NCI-H2081 treated with DMSO at 0.1 percent for 48 hours (cell line): ENCODE measurements at places on chromosomes 16 and 17.

- DNase-seq: no peak
These were observed 169.7 kb downstream of the CDH11 start for GRCh38 chr16:64952177-64952576.

DNA sequence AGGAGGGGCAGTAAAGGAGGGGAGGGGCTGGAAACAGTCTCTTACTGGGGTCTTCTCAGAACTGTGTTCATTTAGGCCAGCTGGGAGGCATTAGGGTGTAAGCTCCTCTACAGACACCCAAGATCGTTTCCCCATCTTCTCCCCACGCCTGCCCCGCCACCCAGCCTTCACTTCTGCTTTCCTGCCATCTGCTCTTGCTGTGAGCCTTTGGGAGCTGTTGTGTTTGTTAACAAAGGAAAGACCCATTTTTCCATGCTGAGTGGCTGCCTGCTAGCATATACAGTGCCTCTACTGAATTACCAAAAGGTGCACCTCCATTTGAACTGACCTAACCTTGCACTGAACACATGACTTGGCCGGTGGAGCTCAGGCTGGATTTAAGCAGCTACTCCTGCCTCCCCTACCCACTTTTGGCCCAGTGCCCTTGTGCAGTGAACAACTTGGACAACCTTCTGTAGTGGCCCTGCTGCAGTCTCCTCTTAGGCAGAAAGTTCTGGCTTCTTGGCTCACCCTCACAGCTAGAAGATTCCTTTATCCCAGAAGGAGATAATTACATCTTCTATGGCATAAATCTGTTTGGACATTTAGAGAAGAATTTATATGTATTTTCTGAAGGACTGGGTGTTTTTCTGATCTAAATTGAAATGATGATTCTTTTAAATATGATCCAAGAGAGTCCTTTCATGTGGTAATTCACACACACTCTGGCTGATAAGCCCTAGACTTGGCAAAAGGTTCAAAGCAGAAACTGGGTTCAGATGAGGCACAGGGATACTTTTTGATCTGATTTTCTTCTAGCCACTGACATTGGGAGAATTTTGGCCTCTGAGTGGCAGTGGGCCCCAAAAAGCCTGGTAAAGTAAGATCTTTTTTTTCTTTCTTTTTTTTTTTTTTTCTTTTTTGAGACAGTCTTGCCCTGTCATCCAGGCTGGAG, 81.9 kb upstream of the HNF1B start:
- no peak for DNase-seq

GRCh38 chr17:28579526-28579925, 2.8 kb upstream of the ALDOC start:
- no peak for DNase-seq

DNA sequence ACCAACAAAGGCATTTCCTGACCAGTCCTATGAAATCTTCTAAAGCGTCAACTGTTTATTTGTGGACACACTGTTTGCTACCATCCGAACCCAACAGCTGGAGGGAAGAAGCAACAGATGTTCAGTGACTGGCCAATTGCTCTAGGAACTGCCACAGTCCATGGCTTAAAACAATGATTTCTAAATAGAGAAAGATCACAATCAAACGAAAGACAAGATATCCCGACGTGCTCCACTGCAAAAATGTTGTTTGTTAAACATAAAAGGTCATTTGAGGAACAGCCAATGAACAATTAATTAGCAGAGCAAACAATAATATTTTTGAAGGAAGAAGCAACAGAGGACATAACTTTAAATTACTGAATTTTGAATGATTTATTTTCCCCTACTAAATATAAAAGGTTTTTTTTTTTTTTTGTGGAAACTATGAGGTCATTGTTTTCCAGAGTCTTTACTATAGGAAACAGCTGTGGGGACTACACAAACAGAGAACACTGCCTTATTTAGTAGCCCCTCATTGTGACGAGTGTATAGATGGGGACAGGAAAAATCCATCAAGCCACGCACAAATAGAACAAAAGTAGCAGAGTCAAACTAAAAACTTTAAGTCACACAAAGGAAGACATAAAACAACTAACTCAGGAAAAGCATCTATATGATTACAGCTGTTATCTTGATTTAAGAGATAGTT, 17.2 kb downstream of the USP31 start:
- DNase-seq: no peak

GRCh38 chr16:81526935-81527334, 82.3 kb downstream of the CMIP start:
- no peak for DNase-seq

- no peak for DNase-seq
These were observed 2.6 kb downstream of the RIPOR1 start for GRCh38 chr16:67531247-67531646.

DNA sequence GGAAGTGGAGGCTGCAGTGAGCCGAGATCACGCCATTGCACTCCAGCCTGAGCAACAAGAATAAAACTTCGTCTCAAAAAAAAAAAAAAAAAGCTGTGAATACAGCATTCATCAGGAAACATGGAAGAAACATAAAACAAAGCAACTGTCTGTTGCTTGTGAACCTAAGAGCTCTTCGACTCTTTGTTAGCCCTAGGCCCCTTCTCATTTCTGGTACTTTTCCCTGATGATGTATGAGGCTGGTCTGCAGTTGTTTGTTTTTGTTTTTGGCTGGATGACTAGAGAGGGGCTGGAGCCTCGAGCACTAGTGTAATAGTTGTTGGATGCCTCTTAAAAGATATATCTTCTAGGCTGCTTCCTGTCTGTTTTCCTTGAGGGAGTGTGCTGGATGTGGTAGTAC, 113.5 kb downstream of the MAP2K6 start:
- DNase-seq: no peak

- DNase-seq: no peak
These were observed 20.7 kb downstream of the CNTNAP4 start for GRCh38 chr16:76297941-76298340.

- DNase-seq: no peak
These were observed at the start of gene MAP3K14 for GRCh38 chr17:45316434-45317110. TSS of gene MAP3K14 (minus strand) at chr17:45317020. CDS start at chr17:45290745, 26,275 bp downstream.

DNA sequence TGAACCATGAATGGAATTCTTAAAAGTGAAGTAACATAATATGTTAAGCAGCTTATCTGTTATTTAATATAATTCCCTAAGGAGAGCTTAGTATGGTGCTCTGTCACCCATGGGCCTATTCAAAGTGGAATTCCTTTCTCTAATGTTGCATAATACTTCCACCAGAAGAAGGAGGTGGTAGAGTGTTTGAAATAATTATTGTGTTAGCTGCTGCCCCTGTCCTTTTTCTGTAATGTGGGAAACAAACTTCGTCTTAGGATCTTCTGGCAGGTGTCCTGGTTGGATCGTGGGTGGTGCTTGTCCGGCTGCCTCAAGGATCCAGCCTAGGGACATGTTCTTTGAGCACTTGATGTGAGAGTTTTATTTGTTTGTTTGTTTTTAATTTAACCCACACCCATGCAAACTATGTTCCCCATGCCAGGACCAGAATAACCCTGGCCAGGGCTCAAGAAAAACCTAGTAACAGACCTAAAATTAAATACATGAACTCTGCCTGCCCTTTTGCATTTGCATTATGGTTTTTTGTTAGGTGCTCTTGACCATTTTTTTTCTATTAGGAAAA, 46.1 kb downstream of the ZNRF1 start:
- DNase-seq: no peak

DNA sequence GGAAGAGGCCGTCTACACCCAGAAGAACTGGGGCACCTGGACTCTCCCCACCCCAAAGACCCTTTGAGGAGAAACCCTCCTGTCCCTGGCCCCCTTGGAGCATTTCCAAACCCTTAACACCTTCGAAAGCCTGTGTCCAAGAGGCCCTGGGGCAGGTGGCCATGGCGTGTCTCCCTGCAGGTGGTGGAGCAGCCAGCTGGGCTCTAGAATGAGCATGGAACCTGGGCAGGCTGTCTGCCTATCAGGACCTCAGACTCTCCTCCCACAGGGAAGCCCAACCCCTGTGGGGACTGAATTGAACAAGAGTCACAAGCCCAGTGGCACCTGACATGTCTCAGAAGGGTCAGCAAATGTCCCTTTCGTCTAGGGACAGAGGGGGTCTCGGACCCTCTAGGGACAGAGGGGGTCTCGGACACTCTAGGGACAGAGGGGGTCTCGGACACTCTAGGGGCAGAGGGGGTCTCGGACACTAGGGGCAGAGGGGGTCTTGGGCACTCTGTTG, 8.4 kb downstream of the CBX4 start:
- no peak for DNase-seq

DNA sequence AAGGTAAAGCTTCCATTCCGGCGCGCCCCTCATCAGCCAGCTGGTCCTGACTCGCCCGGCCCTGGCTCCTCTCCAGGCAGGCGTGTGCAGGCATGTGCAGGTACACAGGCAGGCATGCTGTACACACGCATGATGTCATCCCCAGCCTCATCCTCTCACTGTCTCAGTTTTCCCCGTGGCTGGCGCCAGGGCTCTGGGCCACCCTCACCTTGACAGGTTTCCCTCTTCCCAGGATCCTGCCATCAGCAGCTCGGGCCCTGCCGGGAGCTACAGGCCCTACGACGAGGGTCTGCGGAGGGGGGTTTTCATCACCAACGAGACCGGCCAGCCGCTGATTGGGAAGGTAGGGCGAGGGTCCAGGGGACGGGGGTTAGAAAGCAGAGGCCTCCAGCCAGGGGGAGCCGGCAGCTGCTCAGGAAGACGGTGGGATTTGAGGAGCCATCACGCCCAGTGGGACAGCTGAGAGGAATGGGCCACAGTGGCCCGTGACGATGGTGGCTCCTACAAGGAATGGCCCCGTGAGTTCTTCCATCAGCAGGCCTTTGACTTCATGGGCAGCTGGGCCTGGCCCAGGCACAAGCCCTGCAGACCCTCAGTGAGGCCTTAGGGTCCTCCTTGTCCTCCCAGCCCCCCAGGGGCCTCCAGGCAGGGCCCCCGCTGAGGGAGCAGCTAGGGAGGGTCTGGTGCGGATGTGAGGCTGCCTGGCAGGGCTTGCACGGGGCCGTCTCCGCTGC, 8.5 kb downstream of the GAA start:
- DNase-seq: no peak

GRCh38 chr17:78364436-78365281, 4.8 kb upstream of the SOCS3 start:
- no peak for DNase-seq

- no peak for DNase-seq
These were observed 99.5 kb upstream of the KCNJ18 start for GRCh38 chr17:21592774-21593173.

- DNase-seq: no peak
These were observed 2.1 kb upstream of the HEXIM1 start for GRCh38 chr17:45146166-45146565.

DNA sequence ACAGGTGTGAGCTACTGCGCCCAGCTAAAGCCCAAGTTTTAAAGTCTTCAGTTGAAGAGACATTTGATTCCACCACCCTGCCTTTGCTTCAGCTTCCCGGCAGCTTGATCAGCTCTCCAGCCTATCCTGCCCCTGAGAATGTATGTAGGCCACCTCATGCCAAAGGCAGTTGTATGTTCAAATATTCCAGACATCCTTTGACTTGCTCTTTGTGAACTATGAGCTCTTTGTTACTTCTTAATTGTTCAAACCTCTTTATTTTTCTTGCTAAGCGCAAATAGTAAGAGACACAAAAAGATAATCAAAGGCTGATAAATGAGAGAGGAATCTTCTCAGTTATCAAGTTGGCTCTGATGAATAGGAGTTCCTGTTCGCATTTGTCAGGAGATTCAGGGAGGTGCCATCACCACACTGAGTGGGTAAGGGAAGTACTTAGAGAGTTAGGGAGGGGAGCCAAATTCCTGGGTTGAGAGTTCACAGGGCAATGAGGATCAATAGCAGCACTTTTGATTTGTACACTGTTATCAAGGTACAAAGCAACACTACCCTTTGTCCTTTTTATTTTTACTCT, 32.0 kb upstream of the SUPT4H1 start:
- DNase-seq: no peak

DNA sequence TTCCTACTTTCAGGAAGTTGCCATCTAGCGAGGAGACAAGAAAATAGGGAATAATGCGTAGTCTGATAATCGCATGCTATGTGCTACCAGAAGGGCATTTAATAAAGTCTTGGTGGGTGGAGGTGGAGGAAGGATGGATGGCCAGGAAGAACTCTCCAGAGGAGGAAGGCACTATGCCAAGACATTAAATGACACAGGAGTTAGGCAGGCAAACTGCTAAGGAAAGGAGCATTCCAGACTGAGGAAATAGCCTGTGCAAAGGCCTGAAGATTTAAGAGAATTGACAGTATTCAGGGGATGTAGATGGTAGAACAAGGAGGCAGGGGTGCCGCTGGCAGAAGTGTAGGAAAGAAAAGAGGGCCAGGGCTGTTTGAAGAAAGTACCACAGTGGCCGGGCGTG, 19.3 kb upstream of the ARHGAP44 start:
- DNase-seq: no peak

- no peak for DNase-seq
These were observed 10.1 kb downstream of the VAC14 start for GRCh38 chr16:70790815-70791214.

DNA sequence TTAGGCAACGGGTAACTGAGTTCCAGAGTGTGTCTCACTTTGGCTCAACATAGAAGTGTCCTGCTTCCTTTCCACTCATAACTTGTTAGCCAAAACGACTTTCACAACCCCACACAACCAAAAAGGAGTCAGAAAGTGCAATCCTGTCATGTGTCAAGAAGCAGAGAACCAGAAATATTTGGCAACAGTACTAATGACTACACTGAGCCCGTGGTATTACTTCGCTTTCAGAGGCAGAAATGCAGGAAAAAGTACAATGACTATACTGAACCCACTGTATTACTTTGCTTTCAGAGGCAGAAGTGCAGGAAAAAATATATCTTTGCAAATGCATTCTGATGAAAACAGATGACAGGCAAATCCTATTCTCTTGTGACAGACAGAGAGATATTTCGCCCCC, 484.6 kb downstream of the KIF2B start:
- no peak for DNase-seq

- DNase-seq: no peak
These were observed 46.5 kb downstream of the STX8 start for GRCh38 chr17:9529033-9529700.

- no peak for DNase-seq
These were observed 90.6 kb downstream of the USP22 start for GRCh38 chr17:20952183-20952582.

DNA sequence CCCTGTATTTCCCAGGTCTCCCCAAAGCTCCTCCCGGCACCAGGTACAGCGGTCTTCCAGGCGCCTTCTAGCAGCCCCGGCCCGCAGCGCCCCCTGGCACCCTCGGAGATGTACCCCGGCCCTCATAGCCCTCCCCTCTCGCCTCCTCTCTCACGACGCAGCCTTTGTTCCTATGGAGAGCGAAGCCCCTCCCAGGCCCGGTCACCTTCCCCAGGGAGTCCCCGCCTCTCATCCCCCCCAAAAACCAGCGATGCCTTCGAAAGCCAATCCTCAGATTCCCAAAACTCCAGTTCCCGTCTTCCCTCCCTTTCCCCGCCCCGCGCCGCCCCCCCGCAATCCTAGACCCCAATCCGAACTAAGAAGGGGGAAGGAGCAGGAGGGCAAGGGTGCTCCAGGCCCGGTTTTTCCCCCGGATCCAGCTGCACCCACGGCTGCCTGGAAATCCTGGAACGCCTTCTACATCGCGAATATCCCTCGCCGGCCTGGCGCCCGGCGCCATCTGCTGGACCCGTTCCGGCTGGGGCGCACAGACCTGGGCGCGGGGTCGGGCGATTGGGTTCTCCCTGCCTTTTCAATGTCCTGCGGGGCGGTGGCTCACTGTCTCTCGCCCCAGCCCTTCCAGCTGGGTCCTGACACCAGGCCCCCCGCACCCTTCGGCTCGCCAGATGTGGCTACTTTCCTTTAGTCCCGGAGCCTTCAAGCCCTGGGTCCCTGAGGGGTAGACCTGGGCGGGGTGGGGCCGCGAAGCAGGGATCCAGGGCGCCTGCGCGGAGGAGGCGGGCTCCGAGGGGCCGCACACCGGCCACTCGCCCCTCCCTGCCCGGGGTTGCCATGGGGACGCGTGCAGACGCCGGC, at the start of gene DNAH2:
Gene DNAH2 (plus strand): TSS at position 844 of the 855 bp plus-strand sequence. CDS start 1,991 bp downstream, outside the sequence.
- DNase-seq: peak; percentile 45
